ENCODE measurements at places on chromosomes 6 and 20.

DNA sequence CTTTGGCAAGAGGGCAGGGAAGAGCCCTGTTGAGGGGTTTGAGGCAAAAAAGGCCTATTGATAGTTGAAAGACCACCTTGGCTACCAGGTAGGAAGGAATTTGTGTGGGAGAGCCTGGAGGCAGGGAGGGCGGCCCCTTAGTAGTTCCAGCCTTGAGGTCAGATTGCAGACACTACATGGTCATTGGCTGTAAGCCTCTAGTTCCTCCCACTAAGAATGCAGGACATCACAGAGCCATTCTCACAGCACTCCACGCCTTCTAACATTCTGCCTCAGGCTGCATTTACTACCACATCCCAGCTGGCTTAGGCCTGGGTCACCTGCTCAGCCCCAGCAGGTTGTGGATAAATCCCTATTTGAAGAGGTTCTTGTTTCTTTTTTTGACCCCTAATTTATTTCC is 91.0 kb upstream of the SNX9 start:
- DNase-seq: no peak

GRCh38 chr6:1479095-1479494 is 89.7 kb downstream of the FOXF2 start:
- no peak for DNase-seq

DNA sequence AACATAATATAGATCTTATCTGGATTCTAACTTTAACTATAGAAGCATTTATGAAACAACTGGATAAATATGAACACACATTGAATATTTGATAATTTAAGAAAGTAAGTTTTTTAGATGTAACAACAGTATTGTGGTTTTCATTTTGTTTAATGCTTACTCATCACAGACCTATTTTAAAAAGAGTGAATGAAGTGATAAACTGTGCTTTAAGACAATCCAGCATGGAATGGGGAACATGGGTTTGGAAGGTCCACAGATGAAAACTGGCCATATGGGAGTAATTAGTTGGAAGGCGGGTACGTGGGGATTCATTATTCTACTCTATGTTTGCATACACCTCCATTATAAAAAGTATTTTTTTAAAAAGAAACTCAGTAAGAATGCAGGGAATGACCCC is 21.2 kb downstream of the EPB41L2 start:
- no peak for DNase-seq

DNA sequence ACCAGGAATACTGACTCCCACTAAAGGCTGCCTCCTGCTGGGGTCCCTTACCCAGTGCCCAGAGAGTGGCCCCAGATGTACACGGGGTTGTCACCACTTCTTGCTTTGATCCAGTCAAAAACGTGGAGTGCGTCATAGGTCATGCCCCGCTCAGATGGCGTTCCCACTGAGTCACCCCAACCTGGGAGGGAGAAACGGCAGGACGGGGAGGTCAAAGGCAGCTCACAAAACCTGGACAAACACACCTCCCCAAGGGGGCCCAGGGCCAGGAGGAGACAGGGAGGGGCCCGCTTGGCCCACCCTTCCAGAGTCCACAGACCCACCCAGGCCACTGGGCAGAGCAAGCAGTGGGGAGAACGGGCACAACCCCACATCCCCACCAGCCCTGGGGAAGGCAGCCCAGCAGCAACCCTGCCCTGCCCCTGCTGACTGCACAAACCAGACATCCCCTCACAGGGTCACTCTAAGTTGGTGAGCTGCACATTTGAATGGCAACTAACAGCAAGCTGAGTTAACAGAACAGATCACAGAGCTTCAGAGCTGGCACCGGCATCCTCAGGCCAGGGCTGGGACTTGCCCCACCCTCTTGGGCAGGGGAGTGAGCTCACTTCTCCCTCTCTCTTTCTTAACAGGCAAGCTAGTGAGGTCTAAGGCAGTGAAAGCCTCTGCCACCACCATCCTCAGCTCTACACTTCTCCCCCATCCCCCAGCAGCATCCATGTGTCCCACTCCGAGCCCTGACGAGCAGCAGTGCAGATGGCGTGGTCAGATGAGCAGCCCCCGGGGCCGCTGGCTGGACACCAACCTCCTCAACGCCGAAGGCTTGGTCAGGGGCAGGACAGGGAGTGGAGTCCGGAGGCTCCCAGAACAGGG is 61.7 kb downstream of the PYGB start:
- peak; percentile 43 for DNase-seq

- DNase-seq: no peak
These were observed 151.8 kb upstream of the HEY2 start for GRCh38 chr6:125597411-125598253.

DNA sequence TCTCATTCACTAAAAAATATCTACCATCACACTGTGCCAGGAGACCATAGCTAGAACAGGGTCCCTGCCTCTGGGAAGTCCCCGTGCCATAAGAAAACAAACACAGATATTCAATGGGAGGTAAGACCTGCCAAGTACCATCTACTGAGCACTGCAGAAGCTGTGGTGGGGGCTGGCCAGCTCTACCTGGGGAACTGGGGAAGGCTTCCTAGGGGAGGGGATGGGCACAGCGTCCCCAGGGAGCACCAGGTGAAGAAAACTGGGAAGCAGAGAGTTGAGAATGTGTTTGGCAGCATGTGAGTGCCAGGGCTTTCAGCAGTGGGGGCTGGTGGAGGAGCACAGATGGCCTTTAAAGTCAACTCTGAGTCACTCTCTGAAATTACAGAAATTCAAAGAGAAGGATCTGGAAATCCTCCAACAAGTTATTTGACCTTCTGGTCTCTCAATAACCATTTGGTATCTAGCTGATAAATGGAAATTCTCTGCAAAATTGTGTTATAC is 85.2 kb downstream of the SHLD1 start:
- DNase-seq: peak; percentile 87

GRCh38 chr6:158168040-158168289 is at the start of gene SERAC1:
Gene SERAC1, minus strand, starts transcription at chr6:158168262. Its CDS starts 9,899 bp downstream, at chr6:158158363.
- DNase-seq: no peak

DNA sequence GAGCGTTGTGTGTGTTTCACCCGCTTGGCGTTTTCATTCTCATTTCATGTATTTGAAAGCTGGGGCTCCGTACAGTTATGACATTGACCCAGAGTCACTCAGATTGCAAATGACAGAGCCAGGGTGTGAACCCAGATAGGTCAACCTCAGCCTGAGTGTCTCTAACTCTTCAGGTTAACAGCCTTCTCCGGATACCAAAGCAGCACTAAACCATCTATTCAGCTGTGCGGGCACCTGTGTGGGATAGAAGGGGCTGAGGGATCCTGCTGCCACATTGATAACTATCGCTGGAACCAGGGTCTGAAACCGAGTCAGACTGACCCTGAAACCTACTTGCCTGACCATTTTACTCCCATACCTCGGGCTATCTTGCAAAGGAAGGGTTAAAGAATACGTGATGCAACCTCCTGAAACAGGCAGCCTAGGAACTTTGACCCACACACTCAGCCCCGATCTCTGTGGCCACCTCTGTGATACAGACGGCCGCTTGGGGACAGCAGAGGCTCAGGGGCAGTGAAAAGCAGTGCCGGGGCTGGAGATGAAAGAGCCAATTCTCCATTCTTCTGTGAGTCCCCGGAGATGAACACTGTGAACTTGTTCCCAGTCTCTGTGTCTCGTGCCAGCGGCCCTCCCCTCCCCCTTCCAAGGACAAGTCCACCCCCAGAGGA is 233.5 kb upstream of the QKI start:
- peak; percentile 36 for DNase-seq

- DNase-seq: no peak
These were observed at the start of gene FGD2 for GRCh38 chr6:37005061-37005810. Gene FGD2, plus strand, starts transcription at chr6:37005655. Its CDS starts 163 bp downstream, at chr6:37005818.

GRCh38 chr20:25534845-25535244 is 50.5 kb downstream of the NINL start:
- DNase-seq: no peak

GRCh38 chr6:106213660-106214289 is 111.8 kb downstream of the ATG5 start:
- no peak for DNase-seq

GRCh38 chr6:157198425-157199279 is 124.7 kb downstream of the TMEM242 start:
- peak; percentile 22 for DNase-seq

GRCh38 chr6:140068801-140069200 is 694.4 kb upstream of the CITED2 start:
- no peak for DNase-seq

- no peak for DNase-seq
These were observed 282.8 kb downstream of the TFAP2C start for GRCh38 chr20:56911946-56912345.

- DNase-seq: no peak
These were observed 254.6 kb downstream of the LY86 start for GRCh38 chr6:6843057-6843627.

DNA sequence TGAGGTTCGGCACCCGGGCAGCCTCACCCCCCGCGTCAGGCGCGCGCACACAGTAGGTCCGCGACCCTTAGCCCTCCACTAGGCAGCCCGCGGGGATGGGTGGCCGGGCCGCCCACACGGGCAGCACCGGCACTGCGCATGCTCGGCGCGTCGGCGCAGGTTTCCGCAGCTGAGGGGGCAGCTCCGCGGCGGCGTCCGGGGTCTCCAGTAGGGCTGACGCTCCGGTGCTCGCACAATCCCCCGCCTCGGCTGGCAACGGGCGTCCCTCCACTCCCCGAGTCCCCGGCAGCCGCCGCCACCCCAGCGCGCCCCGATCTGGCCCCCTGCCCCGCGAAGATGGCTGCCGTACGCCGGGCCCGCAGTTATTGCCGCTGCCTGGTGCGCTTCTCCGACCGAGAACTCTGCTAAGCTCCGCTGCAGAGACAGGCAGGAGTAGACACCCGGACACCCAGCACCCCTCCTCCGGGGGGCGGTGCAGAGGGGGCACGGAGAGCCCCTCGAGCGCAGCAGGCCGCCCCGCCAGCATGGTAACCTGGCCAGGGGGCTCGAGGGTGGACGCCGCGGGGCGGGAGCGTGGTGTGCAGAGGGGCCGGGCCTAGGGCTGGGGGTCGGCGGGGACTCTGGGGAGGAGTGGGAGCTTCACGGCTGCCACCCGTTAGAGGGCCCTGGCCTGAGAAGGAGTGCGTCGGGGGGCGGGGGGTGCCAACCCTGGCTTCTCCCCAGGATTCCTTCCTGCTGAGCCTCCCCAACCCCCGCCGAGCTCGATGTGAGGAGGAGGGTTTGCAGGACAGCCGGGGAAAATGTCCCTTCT is at the start of gene FBXO9:
TSS of gene FBXO9 (plus strand) at position 139 of the 811 bp plus-strand sequence. CDS start at position 525, 386 bp downstream.
- no peak for DNase-seq

GRCh38 chr6:40825102-40825501 is 213.9 kb downstream of the UNC5CL start:
- no peak for DNase-seq

DNA sequence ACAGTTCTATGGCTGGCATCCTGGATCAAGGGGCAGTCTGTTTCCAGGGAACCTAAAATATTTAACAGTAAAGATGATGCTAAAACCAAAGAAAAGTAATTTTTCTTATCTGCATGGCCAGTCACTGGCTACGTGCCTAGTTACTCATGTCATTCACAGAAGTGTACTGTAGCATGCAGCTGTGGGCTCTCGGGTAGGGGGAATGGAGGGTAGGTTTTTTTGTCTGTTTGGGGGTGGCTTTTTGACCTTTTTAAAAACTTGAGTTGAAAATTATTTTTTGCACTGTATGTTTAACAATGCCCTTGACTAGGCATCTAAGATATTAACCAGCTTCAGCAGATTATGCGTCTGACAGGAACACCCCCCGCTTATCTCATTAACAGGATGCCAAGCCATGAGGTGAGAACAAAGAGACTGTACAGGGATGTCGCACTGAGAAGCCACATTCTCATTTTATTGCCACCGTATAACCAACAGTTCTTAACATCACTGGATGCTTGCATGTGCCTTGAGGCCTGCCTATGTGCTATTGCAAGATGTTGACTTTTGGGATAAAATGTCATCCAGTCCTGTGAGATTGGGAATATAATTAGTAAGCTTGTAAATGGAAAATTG is 30.3 kb upstream of the MAPK13 start:
- no peak for DNase-seq

- DNase-seq: no peak
These were observed 54.9 kb upstream of the SASH1 start for GRCh38 chr6:148287623-148288333.

- DNase-seq: no peak
These were observed 38.4 kb downstream of the THBS2 start for GRCh38 chr6:169215201-169215681.

DNA sequence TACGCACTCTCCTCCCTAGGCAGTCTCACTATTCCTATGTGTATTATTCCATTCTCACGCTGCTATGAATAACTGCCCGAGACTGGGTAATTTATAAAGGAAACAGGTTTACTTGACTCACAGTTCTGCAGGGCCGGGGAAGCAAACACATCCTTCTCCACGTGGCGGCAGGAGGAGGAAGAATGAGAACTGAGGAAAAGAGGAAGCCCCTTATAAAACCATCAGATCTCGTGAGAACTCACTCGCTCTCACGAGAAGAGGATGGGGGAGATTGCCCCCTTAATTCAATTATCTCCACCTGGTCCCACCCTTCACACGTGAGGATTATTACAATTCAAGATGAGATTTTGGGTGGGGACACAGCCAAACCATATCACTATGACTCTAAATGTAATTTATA is 61.9 kb downstream of the ECT2L start:
- DNase-seq: no peak

DNA sequence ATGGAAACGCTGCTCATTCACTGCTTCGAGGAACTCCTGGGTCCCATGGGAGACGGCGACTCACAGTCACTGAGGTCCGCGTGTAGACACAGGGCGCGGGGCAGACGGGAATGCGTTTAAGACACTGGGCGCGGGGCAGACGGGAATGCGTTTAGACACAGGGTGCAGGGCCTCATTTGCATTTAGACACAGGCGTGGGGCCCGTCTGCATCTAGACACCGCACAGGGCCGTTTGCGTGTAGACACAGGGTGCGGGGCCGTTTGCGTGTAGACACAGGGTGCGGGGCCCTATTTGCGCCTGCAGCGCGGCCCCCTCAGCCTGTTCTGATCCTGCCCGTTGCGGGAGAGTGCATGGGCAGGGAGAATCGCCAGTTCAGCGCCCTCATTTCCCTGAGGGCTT is 10.4 kb downstream of the DACT2 start:
- no peak for DNase-seq

- no peak for DNase-seq
These were observed 73.9 kb downstream of the CBFA2T2 start for GRCh38 chr20:33563788-33564187.

DNA sequence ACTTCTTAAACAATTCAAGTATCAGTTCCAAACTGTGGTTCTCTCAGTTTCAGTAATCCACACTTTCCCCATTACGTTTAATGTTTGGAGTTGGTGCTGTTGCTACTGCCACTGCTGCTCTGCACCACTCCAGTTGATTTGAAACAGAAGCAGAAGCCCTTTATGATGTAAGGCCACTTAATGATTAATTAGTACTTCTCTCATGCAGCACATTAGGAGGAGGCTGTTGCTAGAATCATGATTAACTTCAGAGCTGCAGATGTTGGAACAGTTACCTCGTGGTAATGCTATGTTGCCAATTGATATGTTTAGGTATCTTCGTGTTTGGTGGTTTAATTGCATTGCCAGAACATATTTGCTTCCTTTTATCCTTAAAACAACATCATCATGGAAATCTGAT is 986.2 kb upstream of the CITED2 start:
- DNase-seq: no peak

GRCh38 chr6:44395501-44395900 is 8.0 kb downstream of the CDC5L start:
- DNase-seq: no peak

GRCh38 chr6:131955876-131956275 is 4.7 kb upstream of the CCN2 start:
- peak; percentile 23 for DNase-seq

GRCh38 chr6:24974182-24975171 is 38.7 kb upstream of the RIPOR2 start:
- DNase-seq: no peak

Measured in cerebellar cortex (tissue), 1 donor.